ENCODE measurements at places on chromosomes 2 and 18. TPM values are rescaled to one million over a fixed set of nuclear protein-coding genes. Genes with fewer than 3 reads are reported as not detected.
A peak's percentile ranks its signal among the peaks of the same experiment; 100 is the strongest.

SH3BP4 gene
- 113 TPM for total RNA-seq

GRCh38 chr2:109563980-109564550 lies 49.7 kb downstream of the SEPTIN10 start:
- no peak for DNase-seq

DNA sequence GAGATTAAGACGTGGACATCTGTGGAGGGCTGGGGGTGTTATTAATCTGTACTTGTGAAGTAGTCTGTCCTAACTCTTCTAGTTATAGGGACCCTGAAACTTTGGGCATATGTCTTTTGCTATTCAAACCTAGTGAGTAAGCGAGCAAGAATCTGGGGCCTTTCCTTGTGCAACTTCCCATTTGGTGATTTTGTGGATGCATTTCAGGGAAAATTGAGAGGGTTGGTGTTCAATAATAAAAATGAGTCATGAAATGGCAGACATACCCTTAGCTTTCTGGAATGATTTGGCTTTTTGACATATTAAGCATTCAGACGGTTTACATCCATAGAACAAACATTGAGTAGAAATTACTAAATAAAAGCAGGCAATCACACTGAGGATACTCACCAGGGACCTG lies 17.0 kb downstream of the COL4A4 start:
- DNase-seq, result no peak

COA5 gene
- 21.2 TPM for total RNA-seq

GRCh38 chr18:72160510-72161445 lies 383.4 kb downstream of the CBLN2 start:
- no peak for DNase-seq

TUBB8B gene
- not detected for total RNA-seq

GRCh38 chr2:225231900-225232299 lies 167.6 kb upstream of the NYAP2 start:
- no peak for DNase-seq

GRCh38 chr2:190974629-190975361 lies 39.2 kb downstream of the STAT1 start:
- no peak for DNase-seq

NPPC gene
- not detected for total RNA-seq

DNA sequence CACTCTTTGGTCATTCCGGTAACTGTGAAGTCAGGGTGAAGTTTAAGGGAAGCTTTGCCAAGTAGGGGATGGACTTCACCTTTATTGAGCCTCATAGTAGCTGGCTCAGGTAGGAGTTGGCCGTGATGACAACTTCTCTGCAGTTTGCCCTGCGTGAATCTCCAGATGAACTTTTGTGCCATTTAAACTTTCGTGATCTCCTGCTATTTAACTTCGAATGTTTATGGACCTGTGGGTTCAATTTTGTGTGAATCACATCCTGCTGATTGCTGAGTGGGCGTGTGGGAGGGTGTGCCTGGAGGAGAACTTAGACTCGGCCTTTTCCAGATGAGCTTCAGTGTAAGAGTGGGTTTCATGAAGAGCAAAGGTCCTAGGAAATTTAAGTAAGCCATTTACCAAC lies 4.2 kb downstream of the UGT1A1 start:
- DNase-seq, result peak; percentile 92

All from osteoblast (primary cell).